Activated gamma-delta T cell treated with anti-CD3 and anti-CD28 coated beads, Interleukin-2, amount 50 U/mL, for 16 hours (primary cell): ENCODE measurements at places on chromosomes 4 and X.

GRCh38 chrX:102784550-102784949 is 64.0 kb downstream of the GPRASP3 start:
- DNase-seq, result no peak

GRCh38 chr4:80071604-80072227 is 1.3 kb downstream of the ANTXR2 start:
- no peak for DNase-seq

- no peak for DNase-seq
Observed at GRCh38 chr4:12447451-12447850, 1018.8 kb upstream of the HS3ST1 start.

DNA sequence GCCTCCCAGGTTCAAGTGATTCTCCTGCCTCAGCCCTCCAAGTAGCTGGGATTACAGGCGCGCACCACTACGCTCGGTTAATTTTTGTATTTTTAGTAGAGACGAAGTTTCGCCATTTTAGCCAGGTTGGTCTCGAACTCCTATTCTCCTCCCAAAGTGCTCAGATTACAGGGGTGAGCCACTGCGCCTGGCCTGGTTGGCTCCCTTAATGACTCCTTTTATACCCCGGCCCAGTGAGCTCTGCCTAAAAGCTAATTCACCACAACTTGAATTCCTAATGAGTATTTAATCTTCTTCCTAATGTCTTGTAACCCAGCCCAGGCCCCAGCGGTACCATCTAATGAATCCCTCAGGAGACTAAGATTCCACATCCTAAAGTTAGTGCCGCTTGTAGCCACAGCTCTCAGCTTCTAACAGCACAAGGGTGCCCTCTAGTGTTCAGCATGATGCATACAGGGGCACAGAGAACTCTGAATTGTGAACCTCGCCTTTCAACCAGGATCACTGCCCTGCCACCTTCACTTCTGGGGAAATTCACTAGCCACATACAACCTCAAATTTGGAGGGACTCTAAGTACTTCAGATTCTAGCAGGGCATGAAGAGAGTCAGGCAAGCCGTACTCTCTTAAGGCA is 89.5 kb downstream of the OR13H1 start:
- DNase-seq, result peak; percentile 5
